ENCODE measurements at places on chromosomes 7 and 10.

DNA sequence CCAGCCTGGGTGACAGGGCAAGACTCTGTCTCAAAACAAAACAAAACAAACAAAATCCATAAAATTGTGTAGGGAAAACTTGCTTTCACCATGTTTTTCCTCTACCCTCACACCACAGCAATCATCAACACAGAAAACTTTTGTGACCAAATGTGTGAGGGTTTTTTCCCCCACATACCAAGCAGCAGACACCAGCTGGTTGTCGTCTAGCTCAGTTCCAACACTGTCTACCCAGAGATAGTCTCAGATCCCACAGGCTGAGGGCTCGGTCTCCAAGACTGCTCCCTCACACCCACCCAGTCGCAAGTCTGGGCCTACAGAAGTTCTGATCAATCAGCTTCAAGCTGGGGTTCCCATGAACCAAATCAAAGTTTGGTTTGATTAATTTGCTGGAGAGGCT, 322.4 kb upstream of the MAGI2 start:
- DNase-seq, result no peak

GRCh38 chr10:19488592-19489280, 327.5 kb upstream of the PLXDC2 start:
- DNase-seq, result no peak

DNA sequence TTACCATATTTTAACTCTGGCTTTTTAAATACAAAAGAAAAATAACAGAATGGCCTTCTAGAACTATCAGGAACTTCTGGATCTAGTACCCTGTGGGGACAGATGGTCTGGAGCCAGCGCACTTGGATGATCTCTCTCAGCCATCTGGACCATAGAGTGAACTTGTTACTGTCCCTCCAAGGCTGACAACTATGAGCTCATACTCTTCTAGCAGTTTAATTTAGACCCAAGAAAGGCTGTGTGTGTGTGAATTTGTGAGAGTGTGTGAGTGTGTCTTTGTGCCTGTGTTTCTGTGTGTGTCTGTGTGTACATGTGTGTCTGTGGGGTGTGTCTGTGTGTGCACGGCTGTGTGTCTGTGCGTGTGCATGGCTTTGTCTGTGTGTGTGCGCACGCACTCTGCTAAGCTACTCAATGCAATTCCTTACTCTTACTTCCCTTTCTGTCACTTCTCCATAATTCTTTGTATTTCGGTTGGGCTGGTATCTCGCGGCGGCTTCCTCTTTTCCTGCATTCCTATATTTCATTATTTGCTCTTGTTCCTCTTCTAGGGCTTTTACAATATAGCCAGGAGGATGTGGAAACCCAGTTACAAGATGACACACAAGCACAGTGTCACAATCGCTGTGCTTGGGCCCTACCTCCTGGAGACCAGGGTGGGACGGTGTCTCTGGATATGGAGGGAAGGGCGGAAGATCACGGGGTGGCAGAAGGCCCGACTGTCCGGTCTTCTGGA, 51.9 kb downstream of the IKZF1 start:
- no peak for DNase-seq

DNA sequence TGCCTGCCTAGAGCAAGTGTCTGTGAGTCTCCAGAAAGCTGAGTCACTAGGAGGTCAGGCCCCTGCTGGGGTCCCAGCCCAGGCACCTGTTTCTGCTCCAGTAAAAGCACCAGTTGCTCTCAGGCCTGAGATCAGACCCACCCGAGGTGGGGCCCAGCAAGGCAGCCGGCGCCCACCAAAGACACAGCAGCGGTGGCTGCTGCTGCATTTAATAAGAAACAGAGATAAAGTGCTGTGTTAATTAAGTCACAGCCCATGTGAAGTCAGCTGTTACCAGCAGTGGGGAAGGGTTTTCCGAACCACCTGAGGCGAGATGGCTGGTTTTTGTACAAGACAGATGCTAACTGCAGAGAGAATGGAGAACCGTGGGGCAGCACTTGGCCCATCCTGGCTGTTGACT, 12.1 kb upstream of the LRRC18 start:
- DNase-seq, result no peak

GRCh38 chr10:117425974-117426566, 50.8 kb upstream of the PDZD8 start:
- DNase-seq, result no peak

GRCh38 chr7:29281782-29282541, 87.4 kb downstream of the CHN2 start:
- DNase-seq, result no peak

- no peak for DNase-seq
Observed at GRCh38 chr10:48194830-48195229, 79.7 kb downstream of the FRMPD2 start.

DNA sequence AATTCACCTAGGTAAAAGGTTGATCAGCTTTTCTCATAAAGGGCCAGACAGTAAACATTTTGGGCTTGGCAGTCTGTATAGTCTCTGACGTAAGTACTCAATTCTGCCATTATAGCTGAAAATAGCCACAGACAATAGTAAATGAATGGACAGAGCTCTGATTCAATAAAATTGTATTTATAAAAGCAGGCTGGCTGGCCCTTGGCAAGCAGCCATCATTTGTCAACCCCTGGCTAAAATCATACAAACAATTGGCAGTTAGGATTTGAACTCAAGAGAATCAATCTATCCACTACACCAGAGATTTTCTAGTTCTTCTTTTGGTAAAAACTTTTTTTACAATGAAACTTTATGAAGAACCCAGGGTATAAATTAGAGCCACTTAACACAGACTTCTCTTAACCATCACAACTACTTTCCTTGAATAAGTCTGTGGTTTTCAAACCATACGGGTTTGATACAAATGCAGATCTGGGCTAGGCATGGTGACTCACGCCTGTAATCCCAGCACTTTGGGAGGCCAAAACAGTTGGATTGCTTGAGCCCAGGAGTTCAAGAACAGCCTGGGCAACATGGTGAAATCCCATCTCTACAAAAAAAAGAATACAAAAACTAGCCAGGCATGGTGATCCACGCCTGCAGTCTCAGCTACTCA, 124.5 kb downstream of the SLC16A9 start:
- no peak for DNase-seq

GRCh38 chr7:21346297-21346696, 81.6 kb upstream of the SP4 start:
- DNase-seq, result no peak

- DNase-seq, result no peak
Observed at GRCh38 chr7:63113713-63114285, 884.9 kb upstream of the ZNF722 start.

DNA sequence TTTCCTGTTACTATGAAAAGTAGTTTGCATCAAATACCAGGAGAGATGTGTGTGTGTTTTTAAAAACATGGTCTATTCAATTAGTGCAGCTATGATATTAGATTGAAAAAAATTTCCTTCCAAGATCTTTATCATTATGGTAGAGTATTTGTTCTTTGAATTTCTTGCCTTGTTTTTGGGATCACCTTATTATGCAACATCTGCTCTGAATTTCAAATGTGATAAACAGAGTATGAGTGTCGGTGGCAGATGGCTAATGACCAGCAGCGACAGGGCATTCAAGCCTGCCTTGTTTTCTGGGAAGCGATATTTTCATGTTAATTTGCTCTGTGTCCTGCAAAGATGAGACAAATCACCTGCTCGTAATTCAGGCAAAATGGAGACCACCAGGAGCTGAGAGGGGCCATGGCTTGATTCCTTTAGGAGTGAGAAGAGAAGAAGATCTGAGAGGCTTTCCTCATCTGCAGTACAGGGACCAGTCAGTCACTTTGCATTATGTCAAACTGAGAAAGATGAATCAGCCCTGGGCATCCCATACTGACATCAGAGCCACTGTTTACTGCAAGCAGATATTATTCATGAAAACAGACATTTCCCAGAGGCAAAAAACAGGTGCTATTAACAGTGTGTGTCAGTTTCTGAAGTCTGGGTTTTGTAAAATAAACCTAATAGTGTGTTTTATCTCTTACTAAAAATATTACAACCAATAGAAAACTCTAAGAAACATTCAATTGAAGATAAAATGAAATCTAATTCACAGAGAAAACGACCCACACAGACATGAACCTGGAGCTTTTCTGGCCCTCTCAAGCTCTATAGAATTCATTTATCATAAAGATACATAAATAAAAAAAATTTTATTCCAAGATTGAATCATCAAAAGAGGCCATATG, 67.6 kb downstream of the CDK6 start:
- DNase-seq, result no peak

DNA sequence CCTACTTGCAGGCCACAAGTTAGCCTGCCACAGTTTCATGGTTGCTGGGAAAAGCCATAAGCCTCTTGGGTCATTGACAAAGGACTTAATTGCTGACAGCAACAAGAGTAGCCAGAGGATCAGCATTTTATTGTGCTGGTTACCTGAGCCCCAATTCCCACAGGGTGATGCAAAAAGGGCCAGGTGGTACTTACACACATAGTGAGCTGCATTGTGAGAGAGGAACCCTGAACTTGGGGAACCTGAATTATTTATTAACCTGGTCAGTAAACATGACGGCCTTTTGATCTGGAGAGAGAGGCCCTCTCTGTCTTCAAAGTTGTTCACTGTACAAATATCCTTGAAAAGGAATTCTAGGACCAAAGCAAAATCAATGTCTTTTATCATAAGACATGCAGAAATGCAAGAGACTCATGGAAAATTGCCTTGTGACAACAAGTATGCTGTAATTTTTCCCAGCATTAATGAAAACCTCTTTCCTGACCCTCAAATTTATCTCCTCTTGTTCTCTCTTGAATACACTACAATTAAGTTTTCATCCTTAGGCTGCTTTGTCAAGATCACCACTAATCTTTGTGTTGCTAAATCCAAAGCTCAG, 102.9 kb upstream of the PHYHIPL start:
- no peak for DNase-seq

DNA sequence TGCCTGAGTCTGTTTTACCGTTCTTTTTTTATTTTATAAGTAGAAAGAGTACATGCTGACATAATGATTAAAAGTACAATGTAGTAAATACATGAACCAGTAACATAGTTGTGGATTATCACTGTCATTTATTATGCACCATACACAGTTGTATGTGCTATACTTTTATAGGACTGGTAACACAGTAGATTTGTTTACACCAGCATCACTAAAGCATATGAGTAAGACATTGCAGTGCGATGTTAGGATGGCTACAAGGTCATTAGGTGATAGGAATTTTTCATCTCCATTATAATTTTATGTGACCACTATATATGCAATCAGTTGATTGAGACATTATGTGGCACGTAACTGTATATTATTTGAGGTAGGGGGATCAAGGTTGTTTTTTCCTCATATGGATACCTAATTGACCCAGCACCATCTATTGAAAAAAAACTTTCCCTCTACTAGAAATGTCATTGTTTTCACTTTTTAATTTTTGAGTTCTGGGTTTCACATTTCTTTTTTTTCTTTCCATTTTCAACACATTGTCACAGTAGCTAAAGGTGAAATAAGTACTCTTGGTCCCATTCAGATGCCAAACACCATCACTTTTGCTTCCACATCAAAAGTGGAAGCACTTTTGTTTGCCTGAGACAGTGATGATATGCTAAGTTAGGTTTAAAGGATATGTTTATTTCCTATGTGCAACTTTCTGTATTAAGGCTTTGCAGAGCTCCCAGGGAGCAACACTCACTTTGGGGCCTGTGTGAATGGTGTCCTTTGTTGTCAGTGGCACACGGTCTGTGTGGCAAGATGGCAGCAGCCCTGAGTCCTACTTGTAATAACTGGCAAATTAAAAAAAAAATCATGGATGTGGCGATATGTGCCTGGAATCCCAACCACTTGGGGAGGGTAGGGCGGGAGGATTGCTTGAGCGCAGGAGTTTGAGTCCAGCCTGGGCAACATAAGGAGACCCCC, 17.1 kb downstream of the UBE2D1 start:
- DNase-seq, result no peak

GRCh38 chr10:52466464-52466863, 152.4 kb downstream of the DKK1 start:
- no peak for DNase-seq

- DNase-seq, result no peak
Observed at GRCh38 chr10:114634609-114634979, 23.5 kb downstream of the ABLIM1 start.
